ENCODE measurements at places on chromosomes 4 and X.

- DNase-seq = no peak
Measured at GRCh38 chr4:23717528-23718248, 172.2 kb downstream of the PPARGC1A start.

DNA sequence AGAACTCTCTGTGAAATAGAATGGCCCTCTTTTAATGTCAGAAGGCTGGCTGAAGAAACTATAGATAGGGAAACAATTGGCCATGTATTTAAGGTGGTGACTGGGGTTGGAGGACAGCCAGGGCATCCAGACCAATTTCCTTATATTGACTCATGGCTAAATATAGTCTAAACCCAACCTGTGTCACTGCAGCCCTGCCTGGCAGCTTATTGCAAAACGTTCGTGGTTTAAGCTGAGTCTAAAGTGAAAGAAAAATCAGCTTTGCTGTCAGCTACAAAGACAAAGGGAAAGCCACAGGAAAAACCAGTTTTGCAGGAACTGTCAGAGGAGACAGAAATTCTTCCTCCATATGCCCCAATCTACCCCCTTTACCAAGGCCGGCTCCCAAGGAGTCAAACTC lies 902.8 kb upstream of the NDST4 start:
- DNase-seq = no peak

DNA sequence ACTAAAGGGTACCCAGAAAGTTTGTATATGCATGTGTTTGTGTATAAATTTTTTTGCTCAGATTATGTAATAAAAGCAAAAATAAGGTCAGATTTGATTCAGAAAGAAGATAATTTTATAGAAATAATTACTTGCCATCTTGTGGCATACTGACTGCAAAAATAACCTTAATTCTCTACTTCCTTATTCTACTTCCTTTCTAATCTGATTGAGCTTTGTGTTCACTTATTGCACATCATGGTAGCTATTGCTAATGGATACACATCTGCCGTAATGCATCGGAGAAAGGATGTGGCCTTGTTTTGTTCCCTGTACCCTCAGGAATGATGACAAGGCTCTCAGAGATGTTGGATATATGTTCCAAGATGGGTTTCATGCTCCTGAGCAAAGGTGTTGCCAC lies 10.5 kb upstream of the GNPDA2 start:
- no peak for DNase-seq

DNA sequence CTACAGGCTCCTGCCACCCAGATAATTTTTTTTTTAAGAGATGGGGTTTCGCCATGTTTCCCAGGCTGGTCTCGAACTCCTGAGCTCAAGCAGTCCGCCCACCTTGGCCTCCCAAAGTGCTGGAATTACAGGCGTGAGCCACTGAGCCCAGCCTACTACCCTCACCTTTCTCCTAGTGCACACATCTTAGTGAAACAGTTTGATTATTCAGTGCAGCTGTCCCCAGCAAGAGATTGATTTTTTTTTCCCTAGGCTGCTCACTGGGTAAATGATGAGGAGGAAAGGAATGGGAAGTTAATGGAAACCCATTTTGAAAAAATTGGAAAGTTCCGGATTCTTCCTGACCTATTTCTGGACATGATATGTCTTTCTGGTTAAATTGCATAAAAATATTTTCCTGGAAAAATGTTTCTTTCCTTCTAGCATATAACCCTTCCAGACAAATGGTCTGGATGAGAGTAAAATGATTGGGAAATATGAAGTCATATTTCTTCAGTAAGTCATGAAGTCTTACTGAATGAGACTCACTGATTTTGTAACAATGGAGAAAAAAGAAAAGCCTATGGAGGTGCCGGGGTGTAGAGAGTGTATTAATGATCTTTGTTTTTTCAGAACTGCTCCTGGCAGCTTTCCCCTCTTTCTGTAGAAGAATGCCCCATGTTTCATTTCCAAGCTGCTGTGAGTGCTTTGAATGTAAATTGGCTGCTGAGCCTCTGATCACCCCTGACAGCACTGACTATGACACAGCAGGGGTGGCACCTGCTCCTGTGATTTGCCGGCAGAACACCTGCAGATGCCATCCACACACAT lies 19.5 kb upstream of the ZNF41 start:
- no peak for DNase-seq

GRCh38 chrX:386239-386767 lies 404 bp downstream of the PPP2R3B start:
- no peak for DNase-seq

- DNase-seq = no peak
Measured at GRCh38 chr4:9943761-9944160, 77.5 kb downstream of the SLC2A9 start.

DNA sequence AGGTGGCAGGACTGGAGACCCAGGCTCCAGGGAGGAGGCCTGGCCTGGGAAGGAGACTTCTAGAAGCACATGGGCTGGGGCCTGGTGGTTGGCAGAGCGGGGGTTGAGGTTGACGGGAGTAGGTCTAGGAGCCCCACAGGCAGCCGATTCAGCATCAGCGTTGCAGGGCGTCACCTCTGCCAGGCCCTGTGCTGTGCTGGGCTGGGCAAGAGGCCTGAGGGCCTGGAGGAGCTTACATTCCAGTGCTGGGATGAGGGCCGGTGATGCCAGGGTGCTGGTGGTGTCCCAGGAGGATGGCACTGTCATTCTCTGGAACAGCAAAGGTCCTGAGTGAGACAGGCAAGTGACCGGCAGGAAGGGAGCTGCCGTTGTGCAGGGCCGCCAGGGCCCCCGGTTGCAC lies 76.6 kb downstream of the SORCS2 start:
- no peak for DNase-seq

- DNase-seq = no peak
Measured at GRCh38 chr4:135269125-135269890, 1067.7 kb upstream of the PABPC4L start.
